ENCODE measurements at places on chromosomes 7 and 10.

- no peak for DNase-seq
These were observed 4.1 kb upstream of the BMPR1A start for GRCh38 chr10:86752311-86752710.

DNA sequence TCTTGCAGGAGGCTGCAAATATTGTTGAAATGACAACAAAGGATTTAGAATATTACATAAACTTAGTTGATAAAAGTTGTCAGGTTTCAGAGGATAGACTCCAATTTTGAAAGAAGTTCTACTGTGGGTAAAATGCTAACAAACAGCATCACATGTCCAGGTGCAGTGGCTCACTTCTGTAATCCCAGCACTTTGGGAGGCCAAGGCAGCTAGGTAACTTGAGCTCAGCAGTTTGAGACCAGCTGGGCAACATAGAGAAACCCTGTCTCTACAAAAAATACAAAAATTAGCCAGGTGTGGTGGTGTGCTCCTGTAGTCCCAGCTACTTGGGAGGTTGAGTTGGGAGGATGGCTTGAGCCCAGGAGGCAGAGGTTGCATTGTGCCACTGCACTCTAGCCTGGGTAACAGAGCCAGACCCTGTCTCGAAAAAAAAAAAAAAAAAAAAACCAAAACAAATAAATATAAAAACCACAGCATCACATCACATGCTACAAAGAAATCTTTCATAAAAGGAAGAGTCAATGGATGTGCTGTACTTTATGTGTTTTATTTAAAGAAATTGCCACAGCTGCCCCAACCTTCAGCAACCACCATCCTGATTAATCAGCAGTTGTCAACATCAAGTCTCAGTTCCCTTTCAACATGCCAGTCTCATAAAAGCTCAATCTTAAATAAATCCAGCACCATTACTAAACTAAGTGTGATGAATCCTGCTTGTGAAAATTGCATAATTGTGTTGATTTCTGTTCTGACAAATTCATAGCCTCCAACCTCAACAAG is 83.2 kb upstream of the MBL2 start:
- no peak for DNase-seq

GRCh38 chr7:30180718-30181117 is 45.9 kb downstream of the MTURN start:
- no peak for DNase-seq

GRCh38 chr10:58554316-58554715 is 41.6 kb downstream of the BICC1 start:
- DNase-seq = no peak

GRCh38 chr7:103447073-103447960 is 1.3 kb upstream of the SLC26A5 start:
- DNase-seq = peak; percentile 17

DNA sequence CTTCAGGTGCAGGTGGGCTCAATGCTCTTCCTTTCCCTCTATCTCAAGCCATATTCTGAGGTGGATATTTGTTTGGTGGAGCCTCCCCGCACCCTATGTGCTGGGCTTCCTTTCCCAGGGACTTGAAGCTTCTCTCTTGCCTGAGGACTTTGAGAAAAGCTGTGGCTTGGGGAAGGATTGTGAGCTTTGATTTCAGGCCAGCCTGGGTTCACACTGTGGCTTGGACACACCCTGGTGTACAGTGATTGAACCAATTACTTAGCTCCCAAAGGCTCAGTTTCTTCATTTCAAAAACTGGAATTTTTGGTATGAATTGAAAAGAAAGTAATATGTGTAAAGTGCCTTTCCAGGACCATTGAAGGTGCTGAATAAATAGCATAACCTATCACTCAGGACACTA is 224.5 kb upstream of the GLI3 start:
- DNase-seq = no peak

GRCh38 chr7:157436076-157436475 is 99.3 kb downstream of the DNAJB6 start:
- no peak for DNase-seq

DNA sequence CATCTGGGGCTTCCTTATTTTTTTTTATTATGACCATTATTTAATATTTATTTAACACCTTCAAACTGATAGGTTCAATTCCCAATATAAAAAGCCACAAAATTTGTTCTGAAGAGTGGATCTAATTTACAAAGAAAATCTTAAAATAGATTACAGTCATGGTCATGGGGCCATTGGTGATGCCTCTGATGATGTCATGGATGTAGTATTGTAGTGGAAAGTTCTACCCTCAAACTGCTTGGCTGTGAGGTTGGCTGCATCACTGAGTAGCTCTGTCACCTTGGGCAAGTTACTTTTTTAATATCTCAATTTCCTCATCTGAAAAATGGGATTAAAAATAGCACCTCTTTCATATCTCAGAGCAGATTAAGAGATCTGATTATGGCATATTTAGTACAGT is 128.5 kb downstream of the DKK1 start:
- no peak for DNase-seq

DNA sequence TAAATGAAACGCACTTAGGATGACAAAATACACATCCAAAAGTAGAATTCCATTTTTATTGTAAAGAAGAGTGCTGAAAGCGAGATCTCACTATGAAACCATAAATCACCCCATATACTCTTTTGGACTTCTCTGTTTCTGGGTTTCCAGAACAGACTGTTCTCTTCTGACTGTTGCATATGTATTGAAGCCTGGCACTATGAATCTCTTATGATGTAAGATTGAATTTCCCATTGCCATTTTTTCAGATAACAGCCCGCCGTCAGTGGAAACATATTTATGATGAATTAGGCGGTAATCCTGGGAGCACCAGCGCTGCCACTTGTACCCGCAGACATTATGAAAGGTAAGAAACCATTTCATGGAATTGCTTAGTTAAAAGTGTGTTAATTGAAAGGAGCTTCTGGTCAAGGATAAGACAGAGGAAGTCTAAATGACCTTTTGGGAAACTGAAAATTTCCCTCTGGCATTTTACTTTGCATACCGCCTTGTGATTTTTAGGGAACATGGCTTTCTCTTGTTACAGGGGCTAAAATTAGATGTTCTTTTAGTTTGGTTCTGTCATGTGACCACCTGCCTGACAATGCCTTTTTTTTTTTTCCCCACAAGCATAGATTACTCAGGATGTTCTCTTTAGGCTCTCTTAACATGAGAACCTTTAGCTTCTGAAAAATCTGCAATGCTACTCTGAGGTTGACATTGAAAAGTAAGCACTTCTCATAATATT is 168.1 kb downstream of the ARID5B start:
- DNase-seq = no peak

DNA sequence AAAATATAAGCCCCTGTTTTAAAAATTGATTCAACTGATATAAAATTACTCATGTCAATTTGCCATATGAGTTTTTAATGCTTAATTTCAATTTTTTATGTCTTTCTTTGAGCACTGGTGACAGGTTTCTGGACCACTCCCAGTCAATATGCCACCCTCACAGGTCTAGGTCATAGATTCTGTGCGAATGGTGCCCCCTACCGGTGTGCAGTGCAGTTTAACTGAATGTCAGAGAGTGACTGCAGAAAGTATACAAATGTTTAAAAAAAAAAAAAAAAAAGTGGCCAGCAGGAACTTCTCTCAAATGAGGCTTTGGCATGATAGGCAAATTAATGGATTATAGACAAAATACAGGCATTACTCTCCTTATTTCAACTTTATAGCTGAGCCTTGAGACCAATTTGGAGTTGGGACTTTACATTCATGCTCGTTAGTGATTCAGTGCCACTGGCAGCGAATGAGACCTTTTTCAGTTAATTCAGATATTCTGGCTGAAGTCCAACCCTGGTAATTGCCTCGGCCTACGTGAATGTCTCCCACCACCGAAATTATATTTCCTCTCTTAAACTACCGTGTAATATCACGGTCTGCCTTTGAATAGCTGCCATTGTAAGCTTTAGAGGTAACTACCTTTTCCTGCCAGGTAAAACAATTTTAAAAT is 427.6 kb downstream of the PHTF2 start:
- no peak for DNase-seq

GRCh38 chr7:17631061-17631460 is 309.2 kb downstream of the SNX13 start:
- DNase-seq = no peak

DNA sequence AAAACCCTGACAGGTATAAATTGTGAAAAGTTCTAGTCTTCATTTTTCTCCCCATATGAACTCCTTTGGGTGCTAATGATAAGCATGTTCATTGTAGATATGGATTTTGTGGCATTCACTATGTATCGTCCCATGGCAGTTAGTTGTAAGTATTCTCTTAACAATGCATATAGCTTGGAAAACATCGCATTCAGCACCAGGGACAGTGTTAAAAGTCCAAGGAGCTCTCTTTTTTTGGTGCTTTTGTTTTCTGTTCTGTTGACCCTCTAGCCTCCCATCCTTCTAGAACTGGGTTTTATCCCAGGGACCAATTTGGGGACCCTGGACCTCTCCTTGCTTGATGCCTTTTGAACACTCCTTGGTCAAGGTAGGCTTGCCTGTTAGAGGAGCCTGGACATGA is 37.7 kb downstream of the INSYN2A start:
- no peak for DNase-seq

DNA sequence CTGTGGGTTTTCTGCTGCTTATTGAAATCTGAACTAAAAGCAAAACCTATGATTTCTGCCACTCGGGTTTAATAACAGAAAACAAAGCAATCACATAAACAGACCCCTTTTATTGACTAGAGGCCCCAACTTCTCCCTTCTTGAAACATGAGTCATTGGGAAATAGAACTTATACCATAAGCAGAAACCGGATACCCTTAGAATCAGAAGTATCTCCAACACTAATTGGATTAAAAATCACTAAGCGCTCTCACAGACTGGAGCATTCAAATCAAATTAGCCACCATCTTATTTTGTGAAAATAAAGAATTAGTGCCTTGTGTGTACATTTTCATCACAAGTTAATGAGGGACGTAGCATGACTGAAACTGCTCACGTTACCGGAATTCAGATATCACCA is 206.9 kb downstream of the WDR11 start:
- DNase-seq = no peak

GRCh38 chr10:103467406-103467805 is 8.7 kb upstream of the CALHM1 start:
- peak; percentile 43 for DNase-seq

DNA sequence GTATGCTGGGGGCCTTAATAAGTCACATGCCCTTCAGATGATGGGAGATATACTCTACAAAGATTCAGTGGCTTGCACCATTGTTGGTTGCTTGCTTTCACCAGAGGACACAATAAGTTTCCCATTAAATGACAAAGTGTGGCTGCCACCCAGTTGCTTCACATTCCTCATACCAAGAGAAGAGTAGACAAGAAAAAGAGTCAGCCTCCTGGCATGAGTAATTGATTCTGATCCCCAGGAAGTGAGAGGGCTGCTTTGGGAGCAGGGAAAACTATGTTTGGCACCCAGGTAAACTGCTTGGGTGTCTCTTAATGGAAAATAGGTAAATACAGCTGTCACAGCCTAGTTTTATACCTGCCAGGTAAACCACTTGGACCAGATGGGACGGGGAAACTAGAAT is 66.7 kb upstream of the IL6 start:
- DNase-seq = no peak

DNA sequence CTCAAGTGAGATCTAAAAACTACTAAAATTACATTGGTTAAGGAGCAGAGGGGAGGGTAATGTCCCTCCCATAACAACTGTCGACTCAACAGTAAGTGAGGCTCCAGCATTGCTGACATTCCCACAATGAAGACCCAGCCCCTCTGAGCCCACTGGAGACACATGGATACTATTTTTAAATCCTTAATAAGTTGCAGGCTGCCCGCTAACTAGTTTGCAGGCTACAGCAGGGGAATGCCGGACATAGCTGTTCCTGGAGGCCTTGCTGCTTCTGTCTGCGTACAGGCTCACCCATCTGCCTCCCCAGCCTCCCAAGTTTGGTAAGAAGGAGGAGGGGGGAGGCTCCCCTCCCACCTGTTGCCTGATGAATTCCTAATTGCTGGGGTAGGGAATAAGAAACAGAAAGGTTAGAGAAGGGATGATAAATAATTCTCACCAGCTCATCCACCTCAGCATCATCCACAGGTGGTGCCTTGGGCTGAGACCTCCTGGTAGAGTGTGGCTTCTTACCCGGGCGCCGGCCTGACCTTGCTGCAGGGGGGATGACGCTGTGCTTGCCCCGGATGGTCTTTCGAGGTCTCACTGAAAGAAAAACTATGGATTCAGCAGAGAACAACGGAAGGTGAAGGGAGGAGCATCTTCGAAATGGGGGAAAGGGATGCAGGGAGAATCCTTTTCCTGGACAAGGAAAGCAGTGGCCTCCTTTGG is 10.1 kb downstream of the FZD9 start:
- no peak for DNase-seq

DNA sequence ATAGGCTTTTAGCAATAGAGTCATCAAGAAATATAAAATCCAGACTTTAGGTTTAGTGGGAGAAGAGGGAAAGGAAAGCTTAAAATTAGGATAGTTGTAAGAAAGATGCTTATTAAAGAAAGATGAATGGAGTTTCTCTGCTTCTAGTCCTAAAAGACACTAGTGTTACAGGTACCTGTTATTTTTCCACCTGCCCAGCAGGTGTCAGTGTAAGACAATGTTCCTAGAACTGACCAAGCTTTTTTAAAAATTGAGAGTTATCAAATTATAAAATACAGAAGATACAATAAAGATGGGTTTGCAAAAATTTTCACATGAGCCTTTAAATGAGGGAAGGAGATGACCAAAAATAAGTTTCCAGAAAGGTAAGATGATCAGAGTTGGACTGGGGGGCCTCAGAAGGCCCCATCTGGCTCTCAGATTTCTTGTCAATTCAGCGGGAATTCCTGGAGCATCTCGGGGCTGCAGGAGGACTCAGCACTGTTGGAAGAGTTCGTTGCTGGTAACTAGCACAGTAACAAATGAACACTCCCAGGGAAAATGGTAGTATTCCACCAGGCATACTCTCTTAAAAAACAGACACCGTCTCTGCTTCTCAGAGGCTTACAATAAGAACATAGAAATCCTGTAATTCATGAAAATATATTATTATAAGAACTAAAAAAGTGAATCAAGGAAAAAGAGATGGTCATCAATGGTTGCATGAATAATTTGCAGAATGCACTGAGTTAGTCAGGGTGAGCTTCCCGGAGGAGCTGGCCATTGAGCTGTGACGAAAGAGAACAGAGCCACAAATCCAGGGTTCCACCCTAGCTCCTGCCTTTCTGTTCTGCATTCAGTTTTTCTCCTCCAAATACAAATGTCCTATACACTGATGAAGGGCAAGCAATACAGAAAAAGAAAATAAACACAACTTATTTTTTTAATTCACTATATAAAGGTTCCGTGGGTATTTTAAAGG is 71.8 kb upstream of the PIK3CG start:
- no peak for DNase-seq
